ENCODE measurements at places on chromosomes 7 and 10.

GRCh38 chr7:149277871-149278270 lies 15.9 kb downstream of the ZNF783 start:
- no peak for DNase-seq

GRCh38 chr10:131678171-131678570 lies 222.6 kb upstream of the PPP2R2D start:
- DNase-seq, result no peak

DNA sequence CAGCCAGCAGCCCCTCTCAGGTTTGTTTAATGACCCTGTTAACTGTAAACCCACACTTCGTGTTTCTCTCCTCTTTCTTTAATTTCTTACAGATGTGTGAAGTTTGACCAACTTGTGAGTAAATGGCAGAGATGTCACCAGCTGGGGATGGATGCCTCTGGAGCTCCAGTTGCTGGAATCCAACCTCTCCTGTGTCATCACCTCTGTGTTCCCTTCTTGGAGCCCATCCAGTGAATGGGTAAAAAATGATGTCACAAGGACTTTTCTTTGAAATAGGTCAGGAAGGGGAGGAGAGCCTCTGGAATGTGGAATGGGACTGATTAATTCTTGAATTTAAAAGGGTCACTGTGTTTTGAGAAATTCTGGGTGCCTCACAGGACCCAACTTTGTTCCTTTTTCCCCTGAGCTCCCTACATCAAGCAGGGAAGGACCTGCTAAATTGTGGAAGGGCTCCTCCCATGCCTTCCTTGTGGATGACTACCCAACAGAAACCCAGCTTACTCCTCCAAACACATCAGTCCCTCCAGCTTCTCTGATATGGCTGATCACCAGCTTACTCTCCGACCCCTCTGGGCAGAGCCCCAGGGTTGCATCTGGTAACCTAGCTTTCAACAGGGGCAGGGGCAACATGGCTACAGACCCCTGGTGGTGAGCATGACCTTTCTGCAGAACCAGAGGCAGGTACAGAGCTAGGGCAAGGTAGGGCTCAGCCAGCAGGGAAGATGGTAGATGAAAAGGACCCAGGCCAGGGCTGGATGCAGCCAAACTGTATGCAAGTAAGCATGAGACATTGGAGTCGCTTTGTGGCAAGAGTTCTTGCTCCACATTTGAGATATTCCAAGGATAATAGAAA lies 67.5 kb downstream of the STRA8 start:
- no peak for DNase-seq

GRCh38 chr7:155694851-155695250 lies 50.4 kb downstream of the RBM33 start:
- no peak for DNase-seq

GRCh38 chr10:18583575-18584270 lies 67.7 kb downstream of the NSUN6 start:
- DNase-seq, result no peak

DNA sequence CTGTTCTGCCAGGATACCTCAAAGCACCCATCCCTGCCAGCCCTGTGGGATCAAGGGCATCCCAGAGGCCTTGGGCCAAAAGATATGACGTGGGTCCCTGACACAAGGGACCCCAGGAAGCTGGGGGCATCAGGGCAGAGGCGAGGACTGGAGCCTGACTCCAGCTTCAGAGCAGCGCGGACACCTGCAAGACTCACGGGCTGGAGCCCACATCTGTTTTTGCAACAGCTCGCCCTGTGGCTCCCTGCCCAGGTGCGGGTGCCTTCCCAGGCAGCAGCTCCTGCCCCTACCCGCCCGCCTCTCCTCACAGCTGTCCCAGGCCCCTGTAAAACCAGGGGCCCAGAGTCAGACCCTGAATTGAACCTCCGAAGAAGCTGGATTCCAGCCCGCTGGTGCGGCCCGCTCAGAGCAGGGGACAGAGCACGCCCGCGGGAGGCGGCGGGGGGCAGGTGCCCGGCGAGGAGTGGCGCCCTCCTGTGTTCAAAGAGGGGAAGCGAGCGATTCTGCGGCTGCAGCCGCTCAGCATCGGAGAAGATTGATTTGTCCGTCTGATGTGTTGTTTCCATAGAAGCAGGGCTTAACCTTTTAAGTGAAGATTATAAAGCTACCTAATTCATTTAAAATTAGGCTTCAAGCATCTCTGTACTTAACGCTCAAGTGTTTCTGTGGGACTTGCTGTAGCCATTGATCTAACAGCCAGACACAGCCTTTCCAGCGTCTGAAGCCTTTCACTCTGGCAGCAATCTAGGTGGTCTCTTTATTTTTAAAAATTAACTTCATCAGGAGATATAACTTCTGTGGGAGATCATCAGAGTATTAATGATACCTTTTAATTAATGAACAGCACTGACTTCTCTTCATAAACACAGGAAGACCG lies 88.4 kb downstream of the BEND7 start:
- DNase-seq, result peak; percentile 48

GRCh38 chr7:67414858-67415257 lies 418.2 kb downstream of the TYW1 start:
- no peak for DNase-seq

- DNase-seq, result no peak
These were observed 18.0 kb downstream of the WDR37 start for GRCh38 chr10:1074052-1074747.

GRCh38 chr10:81040940-81041339 lies 503.2 kb downstream of the SH2D4B start:
- DNase-seq, result no peak

GRCh38 chr7:31340603-31341002 lies at the start of gene NEUROD6:
Gene NEUROD6 (minus strand): TSS chr7:31340726. CDS start chr7:31339268, 1,458 bp downstream.
- DNase-seq, result no peak

GRCh38 chr7:105779856-105780780 lies 96.3 kb downstream of the ATXN7L1 start:
- no peak for DNase-seq

DNA sequence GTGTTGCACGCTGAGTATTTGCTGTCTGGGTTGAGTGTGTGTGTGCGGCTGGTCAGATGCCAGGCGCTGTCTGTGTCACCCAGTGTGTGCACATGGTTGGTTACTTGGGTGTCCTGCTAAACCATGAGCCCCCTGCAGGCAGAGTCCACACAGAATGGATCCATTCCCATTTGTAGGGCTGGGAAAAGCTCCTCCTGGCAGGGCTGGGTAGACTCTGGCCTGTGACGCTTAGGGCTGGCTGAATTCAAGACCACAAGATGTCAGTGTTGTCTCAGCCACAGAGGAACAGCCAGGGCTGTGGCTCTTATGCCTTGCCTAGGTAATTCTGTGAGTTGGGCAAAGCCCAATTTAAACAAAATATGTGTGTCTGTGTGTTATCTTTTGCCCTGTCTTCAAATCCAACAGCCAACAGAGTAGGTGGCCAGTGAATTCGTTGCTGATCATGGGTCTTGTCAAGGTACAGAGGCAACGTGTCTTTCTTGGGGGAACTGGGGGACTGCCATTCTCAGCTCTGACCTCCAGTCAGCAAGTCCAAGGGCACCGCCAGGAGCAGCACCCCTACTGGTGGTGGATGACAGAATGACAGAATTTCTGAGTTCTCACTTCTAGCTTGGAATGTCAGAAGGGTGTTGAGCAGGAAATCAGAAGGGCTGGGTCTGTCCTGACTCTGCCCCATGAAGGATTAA lies 285.1 kb downstream of the CCSER2 start:
- peak; percentile 74 for DNase-seq

- DNase-seq, result no peak
These were observed 15.9 kb downstream of the SH3PXD2A start for GRCh38 chr10:103839519-103839871.

DNA sequence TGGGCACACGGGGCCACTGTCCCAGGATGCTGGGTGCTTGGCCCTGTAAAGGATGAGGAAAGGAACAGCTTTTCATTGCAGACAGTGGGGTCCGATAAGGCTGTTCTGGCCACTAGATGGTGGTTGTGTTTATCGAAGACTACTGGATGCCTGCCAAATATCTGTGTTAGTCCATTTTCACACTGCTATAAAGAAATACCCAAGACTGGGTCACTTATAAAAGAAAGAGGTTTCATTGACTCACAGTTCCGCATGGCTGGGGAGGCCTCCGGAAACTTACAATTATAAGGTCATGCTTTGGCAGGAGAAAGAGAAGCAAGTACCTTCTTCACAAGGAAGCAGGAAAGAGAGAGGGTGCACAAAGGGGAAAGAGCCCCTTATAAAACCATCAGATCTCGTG lies 32.2 kb upstream of the GARS1 start:
- no peak for DNase-seq

GRCh38 chr7:143252006-143252405 lies 11.2 kb upstream of the GSTK1 start:
- DNase-seq, result no peak

DNA sequence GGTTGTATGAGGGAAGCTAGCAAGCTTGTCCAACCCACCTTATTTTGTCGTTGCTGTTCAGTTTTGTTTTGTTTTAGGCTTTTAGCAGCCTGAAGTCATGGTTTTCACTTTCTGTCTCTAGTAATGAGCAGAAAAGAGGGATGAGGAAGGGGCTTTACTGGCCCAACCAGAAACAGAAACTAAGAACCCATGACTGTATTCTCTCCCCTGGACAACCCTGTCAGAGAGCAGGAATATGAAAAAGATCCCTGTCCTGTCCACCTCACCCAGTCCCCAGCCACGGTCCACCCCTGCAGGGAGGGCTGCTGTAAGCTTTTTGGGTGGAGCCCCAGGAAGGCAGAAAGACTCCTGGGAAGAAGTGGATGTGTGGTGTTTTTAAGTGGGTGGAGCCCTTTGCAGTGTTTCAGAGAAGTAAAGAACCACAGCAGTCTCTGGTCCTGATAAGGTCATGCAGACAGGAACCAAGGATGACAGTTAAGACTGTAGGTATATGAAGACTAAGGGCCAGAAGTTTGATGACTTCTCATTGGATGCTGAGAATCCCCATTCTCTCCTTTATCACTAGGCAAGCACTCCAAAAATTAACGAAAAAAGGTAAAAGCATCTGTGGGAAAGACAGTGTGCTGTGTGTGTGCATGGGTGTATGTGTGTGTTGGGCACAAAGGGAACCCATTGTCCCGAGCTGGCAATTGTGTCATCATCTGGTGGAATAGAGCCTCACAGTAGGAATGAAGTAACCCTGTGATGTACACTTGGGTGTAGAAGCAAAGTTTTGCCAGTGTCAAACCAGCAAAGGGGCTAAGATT lies 13.8 kb downstream of the MRPL32 start:
- DNase-seq, result no peak

- peak; percentile 31 for DNase-seq
These were observed at the start of gene GNG11 for GRCh38 chr7:93921607-93922566. Gene GNG11 (plus strand): TSS chr7:93921735. CDS start chr7:93922138, 403 bp downstream.

GRCh38 chr7:483656-484355 lies 35.8 kb downstream of the PDGFA start:
- DNase-seq, result no peak

DNA sequence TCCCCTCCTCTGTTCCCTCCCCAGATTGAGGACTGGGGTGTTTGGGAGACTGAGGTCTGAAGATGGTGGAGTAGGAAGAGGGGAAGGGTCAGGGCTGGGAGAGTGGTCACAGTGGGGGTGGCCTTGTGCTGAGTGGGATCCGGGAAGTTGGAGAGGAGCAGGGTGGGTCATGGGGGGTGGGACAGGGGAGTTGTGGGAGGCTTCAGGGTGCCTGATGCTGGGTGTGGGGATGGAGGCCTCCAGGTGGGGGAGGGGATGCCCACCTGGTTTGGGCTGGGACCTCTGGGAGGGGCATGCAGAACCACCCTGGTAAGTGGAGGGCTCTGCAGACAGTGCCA lies 2.6 kb downstream of the ZNF775 start:
- DNase-seq, result no peak

DNA sequence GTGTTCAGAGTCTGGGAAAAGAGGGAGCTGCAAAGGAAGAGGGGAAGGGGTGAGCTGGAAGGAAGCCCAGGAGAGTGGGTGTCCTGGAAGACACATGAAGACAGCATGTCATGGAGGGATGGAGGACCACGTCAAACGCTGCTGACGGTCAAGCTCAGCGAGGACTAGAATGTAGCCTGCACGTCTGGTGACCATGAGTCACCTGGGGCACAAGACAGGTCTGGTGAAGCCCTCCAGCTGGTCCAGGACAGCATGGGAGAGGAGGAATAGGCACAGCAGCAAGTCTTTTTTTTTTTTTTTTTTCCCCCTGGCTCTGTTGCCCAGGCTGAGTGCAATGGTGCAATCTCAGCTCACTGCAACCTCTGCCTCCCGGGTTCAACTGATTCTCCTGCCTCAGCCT lies 19.6 kb upstream of the AMZ1 start:
- DNase-seq, result no peak

- DNase-seq, result no peak
These were observed 19.0 kb upstream of the TSPAN12 start for GRCh38 chr7:120876922-120877321.

DNA sequence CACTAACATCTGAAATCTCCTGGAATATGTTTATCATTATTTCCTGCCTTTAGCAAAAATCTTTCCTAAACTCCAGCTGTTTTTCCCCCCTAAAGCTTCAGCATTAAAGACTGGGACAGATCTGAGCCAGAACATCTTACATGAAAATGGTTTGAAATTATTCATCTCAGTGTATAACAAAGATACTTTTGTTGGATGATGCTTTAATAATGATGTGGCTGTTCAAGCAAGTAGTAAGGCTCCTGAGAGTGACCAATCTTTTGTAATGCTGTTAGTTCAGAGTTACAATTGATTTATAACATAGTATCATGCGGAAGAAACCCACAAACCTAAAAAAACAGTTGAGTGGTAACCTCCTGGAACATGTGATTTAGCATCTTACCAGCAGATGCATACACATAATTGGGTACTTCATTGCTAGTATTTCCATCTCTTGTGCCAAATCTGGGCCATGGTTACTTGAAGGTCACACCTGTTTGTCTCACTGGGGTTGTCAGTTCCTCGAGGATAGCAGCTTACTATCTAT lies 1.5 kb downstream of the BZW2 start:
- no peak for DNase-seq

DNA sequence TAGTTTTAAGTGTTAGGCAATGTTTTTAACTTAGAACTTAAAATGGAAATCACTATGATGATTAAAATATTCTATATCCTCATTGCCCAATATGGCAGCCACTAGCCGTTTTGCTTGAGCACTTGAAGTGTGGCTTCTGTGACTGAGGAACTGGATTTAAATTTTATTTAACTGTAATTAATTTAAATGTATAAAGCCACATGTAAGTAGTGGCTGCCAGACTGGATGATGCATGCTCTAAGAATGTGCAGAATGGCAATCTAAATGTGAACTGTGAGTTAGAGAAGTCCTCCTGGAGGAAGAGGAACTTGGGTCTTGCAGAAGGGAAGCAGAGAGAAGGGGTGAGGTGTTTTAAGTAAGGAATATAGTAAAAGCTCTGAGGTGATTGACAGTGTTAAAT lies 451.4 kb downstream of the SUGCT start:
- no peak for DNase-seq

GRCh38 chr10:90709727-90710126 lies 148.1 kb downstream of the HTR7 start:
- no peak for DNase-seq

- no peak for DNase-seq
These were observed 10.6 kb downstream of the DNAJB6 start for GRCh38 chr7:157347217-157347904.

GRCh38 chr10:13536674-13537366 lies 8.0 kb upstream of the BEND7 start:
- DNase-seq, result peak; percentile 87

DNA sequence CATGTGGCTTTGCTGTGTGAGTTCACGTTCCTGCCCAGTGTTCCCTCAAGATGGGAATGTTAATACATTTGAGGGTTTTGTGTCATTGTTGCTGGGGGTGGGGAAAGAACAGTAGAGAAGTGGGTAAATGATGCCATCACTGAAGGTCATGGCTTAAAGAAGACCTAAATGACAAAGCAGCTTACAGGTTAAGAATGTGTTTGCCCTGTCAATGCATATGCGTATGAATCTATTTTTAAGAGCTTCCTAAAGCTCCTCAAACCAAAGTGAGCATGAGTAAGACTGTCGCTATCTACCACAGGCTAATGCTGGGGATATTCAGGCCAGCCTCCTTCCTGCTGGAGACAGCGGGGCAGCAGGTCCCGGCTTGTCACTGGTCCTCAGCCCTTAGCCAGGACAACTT lies 162.9 kb downstream of the CREB5 start:
- no peak for DNase-seq
